Hematopoietic multipotent progenitor cell treated with erythropoietin and hydrocortisone succinate and interleukin-3 and kit ligand, for 6 days (in vitro differentiated cells): ENCODE measurements at places on chromosomes 7 and 10.

DNA sequence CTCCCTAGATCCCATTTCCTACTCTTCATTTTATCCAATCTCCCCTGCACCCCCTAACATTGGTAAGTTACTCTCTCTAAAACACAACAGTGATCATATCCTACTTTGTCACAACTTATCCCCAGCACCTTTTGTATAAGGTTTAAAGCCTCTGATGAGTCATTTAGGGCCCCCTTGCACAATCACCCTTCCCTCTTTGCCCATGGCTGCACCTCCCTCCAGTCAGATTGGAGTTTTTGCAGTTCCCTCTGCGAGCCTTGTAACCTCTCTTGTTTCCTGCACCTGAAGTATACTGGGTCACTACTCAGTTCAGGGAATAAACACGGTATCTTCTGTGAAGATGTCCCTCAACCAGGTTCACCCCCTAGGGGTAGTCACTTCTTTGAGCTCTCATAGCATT is 55.9 kb upstream of the ADRB1 start:
- DNase-seq: peak; percentile 43

GRCh38 chr7:4150731-4151130 is 531.4 kb upstream of the FOXK1 start:
- DNase-seq: no peak

DNA sequence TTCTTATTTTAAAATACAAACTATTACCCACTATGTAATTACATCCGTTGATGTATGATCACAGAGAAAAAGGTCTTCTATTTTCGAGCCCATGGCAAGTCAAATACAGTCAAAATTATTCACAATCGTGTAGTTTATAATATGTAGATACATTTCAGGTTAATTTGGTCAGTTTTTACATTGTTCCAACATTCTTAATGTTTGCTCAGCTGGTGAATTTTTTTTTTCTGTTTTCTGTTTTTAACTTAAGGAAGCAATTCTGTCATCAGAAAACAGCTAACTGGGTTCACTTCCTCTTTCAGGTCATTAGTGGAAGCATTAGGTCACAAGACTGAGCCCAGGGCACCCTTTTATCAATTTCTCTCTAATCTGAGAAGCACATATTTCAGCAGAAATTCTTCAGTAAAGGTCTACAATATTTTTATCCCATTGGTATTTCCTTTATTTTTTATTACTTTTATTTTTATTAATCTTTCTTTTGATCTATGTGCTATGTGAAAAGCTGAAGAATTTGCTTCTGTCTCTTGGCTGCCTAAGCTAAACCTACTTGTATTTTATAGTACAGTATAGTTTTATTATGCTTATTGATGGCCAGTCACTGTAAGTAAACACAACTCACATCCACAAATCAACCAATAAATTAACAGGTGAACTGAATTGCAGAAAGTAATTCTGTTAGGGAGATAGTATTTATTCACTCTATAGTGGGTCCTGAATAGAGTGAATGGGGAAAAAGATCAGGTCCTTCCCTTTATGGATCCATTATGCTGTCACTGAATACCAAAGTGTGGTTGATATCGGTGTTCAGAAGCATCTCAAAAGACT is 84.6 kb downstream of the ICA1 start:
- DNase-seq: peak; percentile 81

- no peak for DNase-seq
Observed at GRCh38 chr7:151132461-151133205, 34.9 kb downstream of the GBX1 start.

DNA sequence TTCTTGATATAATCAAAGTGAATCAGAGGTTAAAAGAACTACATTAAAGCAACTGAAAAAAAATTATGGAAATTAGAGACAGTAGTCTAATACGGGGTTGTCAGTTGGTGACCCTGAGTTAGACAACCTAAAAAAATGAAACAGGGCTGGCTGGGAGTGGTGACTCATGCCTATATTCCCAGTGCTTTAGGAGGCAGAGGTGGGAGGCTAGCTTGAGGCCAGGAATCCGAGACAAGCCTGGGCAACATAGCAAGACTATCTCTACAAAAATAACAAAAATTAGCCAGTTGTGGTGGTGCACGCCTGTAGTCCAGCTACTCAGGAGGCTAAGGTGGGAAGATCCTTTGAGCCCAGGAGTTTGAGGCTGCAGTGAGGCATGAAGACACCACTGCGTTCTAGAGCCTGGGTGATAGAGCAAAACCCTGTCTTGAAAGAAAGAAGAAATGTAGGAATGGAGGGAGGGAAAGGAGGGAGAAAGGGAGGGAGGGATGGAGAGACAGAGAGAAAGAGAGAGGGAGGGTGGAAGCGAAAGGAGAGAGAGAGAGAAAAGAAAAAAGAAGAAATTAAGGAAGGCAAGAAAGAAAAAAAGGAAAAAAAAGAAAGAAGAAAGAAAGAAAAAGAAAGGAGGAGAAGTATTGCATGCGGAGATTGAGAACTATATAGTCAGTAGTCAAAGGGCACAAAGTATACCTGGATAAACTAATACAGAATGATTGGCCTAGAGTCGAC is 166.1 kb downstream of the TPST1 start:
- DNase-seq: no peak

DNA sequence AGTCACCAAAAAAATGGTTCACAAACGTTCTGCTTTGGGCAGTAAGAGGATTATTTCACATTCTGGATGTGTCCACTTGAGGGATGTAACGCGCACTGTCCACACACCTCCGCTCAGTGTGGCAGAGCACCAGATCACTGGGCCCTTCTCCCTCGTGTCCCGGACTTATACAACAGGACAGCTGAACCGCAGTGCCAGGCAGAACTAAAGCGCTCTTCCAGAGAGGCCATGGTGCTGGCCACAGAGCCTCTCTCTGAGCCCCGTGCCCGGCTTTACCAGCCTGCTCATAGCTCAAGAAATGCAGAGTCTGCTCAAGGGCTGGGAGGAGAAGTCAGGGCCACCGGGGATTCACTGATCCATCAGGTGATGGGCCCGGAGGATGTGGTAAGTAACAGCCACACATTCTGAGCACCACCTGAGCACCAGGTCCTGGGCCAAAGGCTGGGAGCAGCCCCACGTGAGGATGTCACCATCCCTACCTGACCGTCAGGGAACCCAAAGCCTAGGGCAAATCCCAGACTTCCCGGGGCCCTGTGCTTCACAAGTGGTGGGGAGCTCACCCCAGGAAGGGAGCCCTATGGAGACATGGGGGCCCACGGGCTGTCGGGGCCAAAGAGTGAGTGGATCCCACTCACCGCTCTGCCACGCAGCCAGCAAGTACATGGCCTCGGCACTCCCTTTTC is 74.9 kb downstream of the FAM53B start:
- no peak for DNase-seq

GRCh38 chr10:126255313-126255712 is 133.0 kb downstream of the ADAM12 start:
- DNase-seq: no peak

DNA sequence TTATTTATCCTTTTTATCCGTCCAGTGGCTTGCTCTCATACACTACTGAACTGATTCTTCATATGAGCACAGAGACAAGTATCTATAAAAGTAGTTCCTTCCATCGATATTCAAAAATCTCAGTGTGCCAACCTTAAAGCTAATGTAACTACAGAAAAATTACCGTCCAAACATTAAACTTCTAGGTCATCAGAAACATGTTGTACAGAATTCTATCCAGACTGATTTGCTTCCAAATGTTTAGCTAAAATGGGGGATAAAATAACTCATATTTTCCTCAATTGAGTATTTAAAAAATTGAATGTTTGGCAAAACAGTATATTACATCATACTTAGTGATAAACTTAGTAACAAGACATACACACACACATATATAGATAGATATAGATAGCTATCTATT is 584.7 kb upstream of the SEMA3D start:
- DNase-seq: no peak

- no peak for DNase-seq
Observed at GRCh38 chr10:131935260-131935659, 34.5 kb downstream of the PPP2R2D start.

GRCh38 chr7:112296432-112296831 is 89.9 kb downstream of the ZNF277 start:
- DNase-seq: no peak
